ENCODE measurements at places on chromosomes 16 and 17.

DNA sequence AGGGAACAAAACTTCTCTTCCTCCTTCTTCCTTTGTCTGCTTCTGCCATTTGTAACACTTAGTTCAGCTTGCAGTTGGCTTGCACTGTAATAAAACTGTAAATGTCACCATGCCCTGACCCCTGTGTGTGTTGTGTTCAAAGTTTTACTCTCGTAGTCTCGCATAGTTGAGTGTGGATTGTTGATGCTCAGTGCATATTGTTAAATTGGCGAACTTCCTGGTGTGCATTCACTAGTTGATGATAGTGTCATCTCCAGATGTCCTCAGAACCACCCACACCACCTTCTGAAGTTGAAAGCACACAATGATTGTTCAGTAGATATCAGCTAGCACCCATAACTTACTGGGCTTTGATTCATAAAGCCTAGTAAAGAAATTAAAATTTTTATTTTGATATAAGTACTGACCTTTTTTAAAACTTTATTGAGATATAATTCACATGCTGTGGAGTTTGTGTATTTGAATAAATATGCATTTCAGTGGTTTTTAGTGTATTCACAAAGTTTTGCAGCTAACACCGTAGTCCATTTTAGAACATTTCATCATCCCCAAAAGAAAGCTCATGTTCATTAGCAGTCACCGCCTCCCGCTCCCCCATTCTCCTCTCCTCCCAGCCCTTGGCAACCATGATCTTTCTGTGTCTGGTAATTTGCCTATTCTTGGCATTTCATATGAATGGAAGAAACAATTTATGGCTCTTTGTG lies 25.0 kb downstream of the USP10 start:
- DNase-seq = no peak

GRCh38 chr17:46179375-46179999 lies 13.7 kb downstream of the KANSL1 start:
- no peak for DNase-seq

- DNase-seq = no peak
These were observed 12.8 kb downstream of the PHF12 start for GRCh38 chr17:28938552-28938951.

DNA sequence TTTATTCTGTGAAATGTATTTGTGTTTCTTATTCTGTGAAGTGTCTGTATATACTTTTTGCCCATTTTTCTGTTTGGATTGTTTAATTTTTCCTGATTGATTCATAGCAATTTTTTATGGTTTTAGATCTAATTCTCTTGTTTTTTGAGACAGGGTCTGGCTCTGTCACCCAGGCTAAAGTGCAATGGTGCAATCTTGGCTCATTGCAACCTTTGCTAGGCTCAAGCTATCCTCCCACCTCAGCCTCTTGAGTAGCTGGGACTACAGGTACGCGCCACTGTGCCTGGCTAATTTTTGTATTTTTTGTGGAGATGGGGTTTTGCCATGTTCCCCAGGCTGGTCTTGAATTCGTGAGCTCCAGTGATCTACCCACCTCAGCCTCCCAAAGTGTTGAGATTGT lies 31.5 kb downstream of the NF1 start:
- DNase-seq = no peak

DNA sequence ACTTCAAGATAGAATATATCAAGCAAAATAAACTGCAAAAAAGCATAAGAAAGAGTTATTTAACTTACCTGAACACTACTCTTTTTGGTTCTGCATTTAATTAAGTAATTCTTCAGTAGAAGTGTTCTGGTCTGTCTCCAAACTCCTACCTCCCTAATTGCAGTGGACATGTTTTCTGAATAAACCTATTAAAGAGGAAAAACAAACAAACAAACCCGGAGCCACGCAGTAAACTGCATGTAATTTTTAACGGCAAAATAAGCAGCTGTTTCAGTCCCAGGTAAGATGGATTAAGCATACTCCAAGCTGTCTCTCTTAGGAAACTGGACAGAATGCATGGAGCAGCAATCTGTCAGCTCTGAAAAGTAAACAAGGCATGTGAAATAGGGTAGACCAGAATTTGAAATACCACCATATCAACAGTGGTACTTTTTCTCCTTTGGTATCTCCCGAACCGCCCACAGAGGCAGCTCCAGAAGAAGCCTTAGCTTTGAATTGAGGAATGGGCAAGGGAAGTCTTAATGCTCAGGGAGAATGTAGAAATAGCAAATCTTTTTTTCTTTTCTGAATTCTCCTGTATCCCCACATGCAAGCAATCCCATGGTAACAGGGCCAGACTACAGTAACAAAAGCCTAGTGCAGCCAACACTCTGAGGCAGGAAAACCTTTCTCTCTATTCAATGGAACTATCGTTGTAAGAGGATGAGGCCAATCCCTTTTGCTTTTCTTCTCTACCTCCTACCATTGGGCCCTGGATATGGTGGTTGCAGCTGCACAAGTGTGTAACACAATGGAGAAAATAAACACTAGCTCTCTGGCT lies 12.5 kb downstream of the ABCA5 start:
- DNase-seq = no peak

DNA sequence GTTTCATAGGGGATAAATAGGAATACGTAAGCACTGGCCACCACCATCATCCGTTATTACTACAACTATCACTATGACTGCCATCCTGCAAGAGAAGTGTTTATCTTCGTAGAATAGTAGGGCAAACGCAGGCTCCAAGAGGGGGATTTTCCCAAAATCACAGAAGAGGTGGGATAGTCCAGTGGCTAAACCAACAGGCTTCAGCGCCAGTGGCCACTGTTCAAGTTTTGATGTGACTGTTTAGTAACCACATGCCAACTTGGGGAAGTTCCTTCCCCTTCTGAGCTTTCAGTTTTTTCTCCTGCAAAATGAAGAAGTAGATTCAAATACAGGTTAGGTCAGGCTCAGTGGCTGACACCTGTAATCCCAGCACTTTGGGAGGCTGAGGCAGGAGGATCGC lies 60.7 kb upstream of the GRIN2A start:
- DNase-seq = no peak

GRCh38 chr17:5772720-5773119 lies 188.4 kb upstream of the NLRP1 start:
- DNase-seq = no peak
